ENCODE measurements at places on chromosomes 16 and 17.

- no peak for DNase-seq
Observed at GRCh38 chr16:12994402-12994801, 93.0 kb downstream of the SHISA9 start.

- no peak for DNase-seq
Observed at GRCh38 chr17:70123193-70123592, 46.1 kb upstream of the KCNJ2 start.

GRCh38 chr16:89111263-89111662 lies 17.6 kb downstream of the ACSF3 start:
- DNase-seq: peak; percentile 40

GRCh38 chr17:20071824-20072691 lies 62.9 kb downstream of the SPECC1 start:
- no peak for DNase-seq

DNA sequence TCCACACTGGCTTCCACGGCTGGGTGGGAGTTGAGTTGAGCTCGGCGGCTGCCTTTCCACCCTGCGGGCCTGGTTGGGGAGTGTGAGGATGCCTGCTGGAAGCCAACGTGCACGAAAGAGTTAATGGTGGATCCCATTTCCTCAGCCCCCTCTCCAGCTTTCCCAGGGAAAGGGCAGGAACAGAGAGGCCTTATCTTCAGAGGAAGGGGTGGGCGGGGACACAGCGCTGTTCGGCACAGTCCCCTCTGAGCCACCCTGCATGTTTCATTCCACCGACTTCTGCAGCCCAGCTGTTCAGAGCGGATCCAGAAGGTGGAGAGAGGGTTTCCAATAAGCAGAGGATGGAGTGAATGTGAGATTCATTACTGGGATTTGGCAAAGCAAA lies 295.3 kb downstream of the SEC14L1 start:
- no peak for DNase-seq

DNA sequence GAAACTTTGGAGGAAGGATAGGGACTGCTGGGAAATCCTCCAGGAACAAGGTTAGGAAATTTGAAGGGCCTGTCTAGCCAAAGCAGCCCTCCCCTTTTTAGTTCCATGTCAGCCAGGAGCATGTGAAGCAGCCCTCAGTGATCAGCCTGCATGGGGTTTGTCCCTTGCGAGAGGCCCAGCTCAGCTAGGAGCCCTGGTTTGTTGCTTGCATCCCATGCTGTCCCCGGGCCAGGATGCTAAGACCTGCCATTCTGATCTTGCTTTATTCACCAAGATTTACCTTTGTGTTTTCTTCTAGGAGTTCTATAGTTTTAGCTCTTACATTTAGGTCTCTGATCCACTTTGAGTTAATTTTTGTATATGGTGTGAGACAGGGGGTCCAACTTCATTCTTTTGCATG lies 27.6 kb downstream of the CLUAP1 start:
- DNase-seq: no peak

- no peak for DNase-seq
Observed at GRCh38 chr17:75634376-75634740, 1.1 kb downstream of the SMIM5 start.

- DNase-seq: no peak
Observed at GRCh38 chr17:17737961-17738894, 57.0 kb downstream of the RAI1 start.

- DNase-seq: no peak
Observed at GRCh38 chr17:76248013-76248782, 7.9 kb upstream of the RNF157 start.

- no peak for DNase-seq
Observed at GRCh38 chr17:59124665-59125064, 18.0 kb upstream of the TRIM37 start.
